ENCODE measurements at places on chromosomes 1 and 21.

GRCh38 chr21:20215959-20216358, 782.2 kb upstream of the NCAM2 start:
- DNase-seq = peak; percentile 15

GRCh38 chr1:236064674-236065508, at the start of gene NID1:
Gene NID1, minus strand, starts transcription at chr1:236065090. Its CDS starts 11 bp downstream, at chr1:236065079.
- no peak for DNase-seq

GRCh38 chr1:7299329-7299799, 471.7 kb upstream of the VAMP3 start:
- peak; percentile 71 for DNase-seq

GRCh38 chr21:43789276-43790009, at the start of gene RRP1:
Gene RRP1, plus strand, starts transcription at chr21:43789577. Its CDS starts 53 bp downstream, at chr21:43789630.
- DNase-seq = peak; percentile 89

DNA sequence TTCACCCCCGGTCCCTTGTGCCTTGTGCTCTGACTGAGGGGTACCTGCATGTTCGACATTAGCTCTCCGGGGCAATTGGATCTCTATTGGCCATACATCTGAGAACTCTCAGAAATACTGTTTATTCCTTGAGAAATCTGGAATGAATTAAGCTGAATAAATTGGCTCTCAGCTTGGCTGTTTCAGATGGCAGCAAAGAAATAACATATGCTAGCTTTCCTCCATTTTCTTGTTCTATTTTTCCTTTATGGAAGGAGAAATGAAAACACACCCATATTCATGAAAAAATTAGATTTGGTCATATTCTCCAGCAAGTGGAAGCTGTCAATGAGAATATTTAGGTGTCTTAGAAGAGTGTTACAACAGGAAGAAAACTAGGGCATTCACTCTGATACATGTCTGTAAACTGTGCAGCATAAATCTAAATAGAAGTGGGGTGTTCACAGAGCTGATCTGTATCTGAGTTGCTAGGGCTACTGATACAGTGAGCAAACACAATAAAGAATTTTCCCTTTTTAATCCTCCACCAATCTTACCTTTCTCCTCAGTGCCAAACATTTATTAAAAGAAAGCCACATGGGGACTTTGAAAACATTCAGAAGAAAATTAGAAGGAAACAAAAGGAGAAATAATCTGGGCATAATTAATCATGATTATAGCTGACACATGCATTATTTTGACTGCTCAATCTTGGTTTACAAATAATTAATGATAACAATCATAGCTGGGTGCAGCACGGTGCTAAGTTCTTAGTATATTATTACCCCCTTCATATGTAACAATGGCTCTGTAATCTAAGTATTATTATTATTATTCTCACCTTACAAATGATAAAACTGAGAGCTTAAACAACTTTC, 671.9 kb upstream of the USP24 start:
- no peak for DNase-seq

- DNase-seq = peak; percentile 84
Measured at GRCh38 chr1:110605901-110606656, at the start of gene KCNA2. Gene KCNA2, minus strand, starts transcription at chr1:110606358. Its CDS starts 1,576 bp downstream, at chr1:110604782.

DNA sequence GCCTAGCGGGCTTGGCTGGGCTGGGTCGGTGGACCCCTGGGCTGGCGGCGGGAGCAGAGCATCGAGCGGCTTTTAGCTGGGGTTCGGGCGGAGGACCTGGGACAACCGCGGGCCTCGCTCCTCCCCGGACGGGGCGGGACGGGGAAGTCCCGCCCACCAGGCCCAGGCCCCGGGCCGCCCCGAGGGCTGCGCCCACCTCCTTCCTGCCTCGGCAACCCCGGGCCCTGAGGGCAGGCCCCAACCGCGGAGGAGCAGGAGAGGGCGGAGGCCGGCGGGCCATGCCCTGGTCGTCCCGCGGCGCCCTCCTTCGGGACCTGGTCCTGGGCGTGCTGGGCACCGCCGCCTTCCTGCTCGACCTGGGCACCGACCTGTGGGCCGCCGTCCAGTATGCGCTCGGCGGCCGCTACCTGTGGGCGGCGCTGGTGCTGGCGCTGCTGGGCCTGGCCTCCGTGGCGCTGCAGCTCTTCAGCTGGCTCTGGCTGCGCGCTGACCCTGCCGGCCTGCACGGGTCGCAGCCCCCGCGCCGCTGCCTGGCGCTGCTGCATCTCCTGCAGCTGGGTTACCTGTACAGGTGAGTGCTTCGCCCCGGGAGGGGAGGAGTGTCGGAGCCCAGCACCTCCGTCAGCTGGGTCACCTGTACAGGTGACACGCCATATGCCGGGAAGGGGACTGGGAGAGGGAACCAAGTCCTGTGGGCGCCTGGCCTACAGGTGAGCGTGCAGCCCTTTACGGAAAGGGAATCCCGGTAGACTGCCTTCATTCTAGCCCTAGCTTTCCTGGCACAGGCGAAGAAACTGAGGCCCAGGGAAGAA, at the start of gene XKR8:
XKR8 (plus strand) TSS at position 182 of the 812 bp plus-strand sequence; CDS start at position 279, 97 bp downstream.
- DNase-seq = peak; percentile 71

DNA sequence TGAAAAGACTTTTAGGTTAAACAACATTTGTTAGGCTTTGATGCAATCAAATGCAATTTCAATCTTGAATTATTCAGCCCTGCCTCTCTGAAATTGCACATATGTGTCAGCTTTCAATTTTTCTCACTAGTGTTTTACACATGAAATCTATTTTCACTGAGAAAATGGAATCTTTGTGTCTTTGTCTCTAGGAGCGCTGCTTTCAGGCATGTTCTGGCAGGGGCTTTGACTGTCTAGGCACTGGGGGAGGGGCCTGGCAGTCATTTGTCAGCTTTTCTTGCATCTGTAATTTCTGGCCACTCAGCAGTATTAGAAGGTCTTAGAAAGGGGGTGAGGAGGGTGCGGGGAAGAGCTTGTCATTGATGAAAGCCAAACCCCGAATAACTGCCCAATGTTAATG, 264.4 kb downstream of the PTPRC start:
- DNase-seq = peak; percentile 87

DNA sequence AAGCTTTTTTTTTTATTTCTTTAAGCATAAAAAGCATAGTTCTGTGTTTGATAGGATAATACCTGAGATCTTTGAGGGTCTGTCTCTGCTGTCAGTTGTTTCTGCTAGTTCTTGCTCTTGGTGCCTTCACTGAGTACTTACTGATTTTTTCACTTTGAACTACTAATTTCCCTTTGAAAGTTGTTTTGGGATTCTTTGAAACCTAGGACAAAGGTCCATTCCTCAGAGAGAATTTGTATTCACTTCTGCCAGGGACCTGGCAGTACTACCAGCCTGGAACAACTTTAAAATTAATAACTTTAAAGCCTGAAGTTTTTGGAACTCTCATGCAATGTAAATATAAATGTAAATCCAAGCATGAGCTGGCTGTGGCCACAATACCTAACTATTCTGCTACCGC, 190.1 kb downstream of the TM2D1 start:
- no peak for DNase-seq

- DNase-seq = no peak
Measured at GRCh38 chr1:15726508-15726907, 9.6 kb upstream of the SLC25A34 start.

GRCh38 chr1:22237433-22238093, 94.7 kb upstream of the WNT4 start:
- no peak for DNase-seq

DNA sequence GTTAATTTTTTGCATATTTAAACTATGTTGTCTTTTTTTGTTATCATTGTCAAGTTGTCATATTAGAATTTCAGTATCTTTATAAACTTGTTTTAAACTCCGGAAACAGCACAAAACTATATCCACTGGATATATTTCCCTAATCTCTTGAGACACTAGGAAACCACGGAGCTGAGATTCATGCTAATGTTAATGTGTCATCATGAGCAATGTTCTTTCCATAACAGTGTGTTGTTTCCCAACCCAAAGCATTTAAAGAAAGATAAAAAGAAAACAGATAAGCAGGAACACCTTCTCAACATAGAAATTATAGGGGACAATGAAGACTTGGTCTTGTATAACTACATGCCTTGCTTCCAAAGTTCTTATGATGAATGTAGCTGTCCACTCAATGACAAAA, 626.2 kb upstream of the TMPRSS15 start:
- no peak for DNase-seq

GRCh38 chr21:30395731-30396130, at the start of gene KRTAP13-1:
Gene KRTAP13-1, plus strand, starts transcription at chr21:30396031. Its CDS starts 56 bp downstream, at chr21:30396087.
- DNase-seq = no peak

GRCh38 chr1:219973213-219973612, 44.9 kb upstream of the SLC30A10 start:
- no peak for DNase-seq

GRCh38 chr1:155062151-155062686, 1.3 kb upstream of the EFNA4 start:
- no peak for DNase-seq

- no peak for DNase-seq
Measured at GRCh38 chr1:36097693-36098585, 9.2 kb downstream of the ADPRS start.

- no peak for DNase-seq
Measured at GRCh38 chr1:21351901-21352300, 61.6 kb upstream of the ECE1 start.

DNA sequence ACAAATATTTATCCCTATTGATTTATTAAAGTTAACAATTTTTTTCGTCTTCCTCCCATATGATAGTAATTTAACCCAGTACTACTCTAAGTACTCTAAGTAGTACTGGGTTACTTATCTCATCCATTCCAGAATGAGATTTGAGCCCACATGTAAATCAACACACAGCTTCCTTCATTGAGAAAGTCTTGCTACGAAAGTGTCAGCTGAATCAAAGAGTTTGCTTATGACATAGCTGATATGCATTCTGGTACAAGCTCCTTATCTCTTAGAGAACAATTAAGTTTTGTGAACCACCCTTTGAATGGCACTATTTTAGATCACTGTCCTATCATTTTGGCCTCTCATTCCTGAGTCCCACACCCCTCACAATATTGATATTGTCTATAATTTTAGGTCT, 2.4 kb upstream of the SLC44A3 start:
- DNase-seq = no peak

DNA sequence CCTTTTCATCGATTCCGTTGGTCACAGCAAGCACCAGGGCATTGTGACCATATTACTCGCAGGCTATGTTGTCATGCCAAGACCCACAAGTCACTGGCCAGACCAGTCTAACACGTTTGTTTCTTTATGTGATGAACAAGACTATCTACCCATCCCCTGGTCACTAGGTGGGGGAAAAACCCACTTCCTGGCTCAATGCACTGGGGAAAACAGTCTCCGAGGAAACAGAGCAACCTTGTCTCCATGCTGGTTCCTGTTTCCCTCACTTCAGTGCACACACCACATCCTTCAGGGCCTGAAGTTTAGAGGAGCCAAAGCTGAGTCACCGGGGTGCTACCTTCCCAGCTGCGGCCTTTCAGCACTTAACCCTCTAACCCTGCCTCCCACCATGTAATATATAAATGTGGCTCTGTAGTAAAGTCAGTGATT, 20.9 kb downstream of the ERICH3 start:
- DNase-seq = no peak

GRCh38 chr21:42534421-42535378, 21.0 kb downstream of the SLC37A1 start:
- peak; percentile 31 for DNase-seq

DNA sequence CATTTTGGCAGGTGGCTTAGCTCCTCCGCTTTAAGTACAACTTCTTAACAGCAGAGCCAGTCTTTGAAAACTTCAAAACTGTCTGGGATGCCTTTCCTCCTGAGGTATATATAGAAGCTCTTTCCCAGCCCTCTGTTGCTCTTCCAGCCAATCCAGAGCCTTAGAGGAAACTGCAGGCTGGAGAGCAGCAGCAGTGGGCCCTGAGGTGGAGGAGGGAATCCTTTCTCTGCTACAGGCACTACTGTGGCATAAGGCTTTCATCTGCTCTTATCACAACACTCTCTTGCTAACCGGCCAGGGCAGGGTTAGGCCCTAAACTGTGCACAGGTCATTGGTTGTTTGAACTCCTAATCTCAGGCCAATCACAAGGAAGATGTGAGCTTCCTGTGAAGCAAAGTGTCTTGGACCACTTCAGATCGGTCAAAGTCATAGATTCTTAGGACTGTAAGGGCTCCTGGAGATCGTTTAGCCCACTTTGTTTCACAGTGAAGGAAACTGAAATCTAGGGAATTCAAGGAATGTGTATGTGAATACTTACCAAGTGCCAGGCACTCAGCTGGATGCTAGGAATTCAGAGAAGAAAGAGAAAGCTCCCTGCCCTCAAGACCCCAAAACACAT, at the start of gene RGS5:
RGS5 (minus strand) TSS at position 84 of the 619 bp plus-strand sequence; CDS start at position 3, 81 bp downstream.
- no peak for DNase-seq

DNA sequence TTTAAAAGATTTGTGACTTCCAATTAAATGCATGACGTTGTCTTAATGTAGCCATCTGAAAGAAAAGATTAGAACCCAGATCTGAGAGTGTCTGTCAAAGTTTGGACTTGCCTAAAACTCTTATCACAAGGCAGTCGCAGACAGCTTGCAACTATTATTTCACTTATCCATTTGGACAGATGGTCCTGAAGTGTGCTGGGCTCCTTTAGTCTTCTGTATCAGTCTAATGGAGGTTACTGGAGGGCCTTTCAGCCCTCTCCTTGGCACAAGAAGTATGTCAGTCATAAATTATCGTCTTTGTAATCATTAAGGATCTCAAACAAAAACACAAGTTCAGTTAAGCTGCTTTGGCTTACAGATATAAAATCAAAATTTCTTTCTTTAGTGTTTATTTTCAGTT, 15.5 kb downstream of the PROX1 start:
- DNase-seq = no peak

- no peak for DNase-seq
Measured at GRCh38 chr1:184633785-184634184, 120.9 kb downstream of the EDEM3 start.

GRCh38 chr1:219322766-219323165, 149.1 kb downstream of the LYPLAL1 start:
- no peak for DNase-seq

DNA sequence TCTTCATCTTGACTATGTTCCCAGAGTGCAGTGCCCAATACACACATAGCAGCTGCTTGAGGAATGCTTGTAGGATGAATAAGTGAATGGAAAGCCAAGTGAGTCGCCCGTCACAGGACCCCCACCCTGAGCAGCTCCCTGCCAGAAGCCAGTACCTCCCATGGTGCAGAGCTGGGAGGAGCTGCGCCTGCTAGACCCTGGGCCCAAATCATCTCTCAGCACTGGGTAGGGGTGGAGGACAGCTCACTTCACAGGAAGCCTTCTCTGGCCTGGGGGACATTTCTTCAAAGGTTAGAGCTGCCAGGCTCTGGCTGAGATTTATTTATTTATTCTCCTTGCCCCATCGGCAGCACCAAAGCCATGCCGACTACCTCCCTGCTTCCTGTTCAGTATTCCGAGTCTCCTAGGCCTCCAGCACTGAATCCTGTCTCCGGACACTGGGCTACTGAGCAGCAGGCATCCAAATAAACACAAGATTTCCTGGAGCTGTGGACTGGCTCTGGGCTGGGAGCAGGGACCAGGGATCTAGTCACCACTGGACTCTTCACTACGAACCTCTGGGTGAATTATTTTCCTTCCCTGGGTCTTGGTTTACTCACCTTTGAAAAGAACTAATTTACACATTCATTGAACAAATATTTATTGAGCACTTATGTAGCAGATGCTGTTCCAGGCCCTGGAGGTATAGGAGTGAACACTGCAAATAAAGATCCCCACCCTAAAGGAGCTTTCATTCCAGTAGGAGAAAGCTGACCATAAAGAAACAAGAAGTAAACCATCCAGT, 187.7 kb downstream of the TRABD2B start:
- DNase-seq = no peak

Measured in globus pallidus (tissue), 1 donor.